ENCODE measurements at places on chromosomes 2 and 18.

GRCh38 chr2:199433204-199433832, 24.4 kb downstream of the SATB2 start:
- DNase-seq: no peak

- DNase-seq: no peak
Measured at GRCh38 chr2:38123911-38124310, 48.0 kb upstream of the CYP1B1 start.

GRCh38 chr18:47274961-47275360, 23.5 kb upstream of the SKOR2 start:
- DNase-seq: no peak

DNA sequence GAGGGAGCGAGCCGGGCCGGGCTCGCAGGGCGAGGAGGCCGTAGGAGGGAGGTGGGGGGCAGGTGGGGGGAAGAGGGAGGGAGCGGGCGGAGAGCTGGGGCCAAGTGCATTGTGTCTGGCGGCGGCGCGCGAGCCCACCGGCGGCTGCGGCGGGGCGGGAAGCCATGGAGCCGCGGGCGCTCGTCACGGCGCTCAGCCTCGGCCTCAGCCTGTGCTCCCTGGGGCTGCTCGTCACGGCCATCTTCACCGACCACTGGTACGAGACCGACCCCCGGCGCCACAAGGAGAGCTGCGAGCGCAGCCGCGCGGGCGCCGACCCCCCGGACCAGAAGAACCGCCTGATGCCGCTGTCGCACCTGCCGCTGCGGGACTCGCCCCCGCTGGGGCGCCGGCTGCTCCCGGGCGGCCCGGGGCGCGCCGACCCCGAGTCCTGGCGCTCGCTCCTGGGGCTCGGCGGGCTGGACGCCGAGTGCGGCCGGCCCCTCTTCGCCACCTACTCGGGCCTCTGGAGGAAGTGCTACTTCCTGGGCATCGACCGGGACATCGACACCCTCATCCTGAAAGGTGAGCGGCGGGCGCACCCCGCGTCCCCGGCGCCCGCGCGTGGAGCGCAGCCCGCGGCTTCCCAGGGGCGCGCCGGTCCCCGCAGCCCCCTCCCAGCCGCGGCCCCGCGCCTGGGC, at the start of gene TMEM178A:
Gene TMEM178A (plus strand): TSS at position 107 of the 680 bp plus-strand sequence. CDS start 58 bp downstream, at position 165.
- no peak for DNase-seq

GRCh38 chr18:34817636-34818035, 107.5 kb downstream of the DTNA start:
- no peak for DNase-seq

DNA sequence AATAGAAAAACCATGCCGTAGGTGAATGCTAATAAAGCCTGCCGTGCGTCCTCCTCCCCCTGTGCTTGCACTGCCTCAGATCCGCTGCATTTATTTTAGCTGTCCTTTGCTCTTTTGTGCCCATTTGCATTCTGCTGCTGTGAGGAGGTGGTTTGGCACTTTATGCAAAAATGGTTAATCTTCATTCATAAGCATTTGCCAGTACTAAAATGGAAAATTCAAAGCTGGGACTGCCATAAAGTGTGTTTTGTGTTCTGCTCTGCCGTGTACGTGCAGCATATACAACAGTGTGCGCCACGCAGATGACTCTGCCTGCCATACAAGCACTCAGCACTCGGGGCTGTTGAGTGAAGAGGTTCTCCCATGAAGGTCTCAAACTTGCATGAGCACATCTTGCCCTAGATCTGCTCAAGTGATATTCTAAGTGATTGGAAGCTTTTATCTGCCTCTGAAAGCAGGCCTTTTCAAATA, 73.6 kb downstream of the SPATS2L start:
- DNase-seq: no peak

DNA sequence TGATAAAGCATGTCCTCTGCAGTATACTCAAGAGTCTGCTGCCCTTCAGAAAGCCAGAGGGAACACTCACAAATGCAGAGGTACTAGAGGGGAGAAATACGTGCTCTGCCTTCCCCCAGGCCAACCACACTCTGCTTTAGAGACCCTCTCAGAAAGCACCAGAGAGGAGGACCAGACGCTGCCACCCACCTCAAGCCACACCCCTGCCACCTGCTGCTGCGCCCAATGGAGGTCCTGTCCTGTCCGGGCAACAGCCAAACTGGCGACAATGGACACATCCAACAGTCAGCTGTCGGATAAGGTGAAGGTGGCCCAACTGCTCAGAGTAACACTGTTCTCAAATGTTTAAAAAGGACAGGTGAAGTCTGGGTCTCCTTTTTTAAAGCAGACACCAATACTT, 44.6 kb downstream of the FAM168B start:
- no peak for DNase-seq

GRCh38 chr2:19504400-19505198, 146.2 kb upstream of the OSR1 start:
- DNase-seq: no peak

DNA sequence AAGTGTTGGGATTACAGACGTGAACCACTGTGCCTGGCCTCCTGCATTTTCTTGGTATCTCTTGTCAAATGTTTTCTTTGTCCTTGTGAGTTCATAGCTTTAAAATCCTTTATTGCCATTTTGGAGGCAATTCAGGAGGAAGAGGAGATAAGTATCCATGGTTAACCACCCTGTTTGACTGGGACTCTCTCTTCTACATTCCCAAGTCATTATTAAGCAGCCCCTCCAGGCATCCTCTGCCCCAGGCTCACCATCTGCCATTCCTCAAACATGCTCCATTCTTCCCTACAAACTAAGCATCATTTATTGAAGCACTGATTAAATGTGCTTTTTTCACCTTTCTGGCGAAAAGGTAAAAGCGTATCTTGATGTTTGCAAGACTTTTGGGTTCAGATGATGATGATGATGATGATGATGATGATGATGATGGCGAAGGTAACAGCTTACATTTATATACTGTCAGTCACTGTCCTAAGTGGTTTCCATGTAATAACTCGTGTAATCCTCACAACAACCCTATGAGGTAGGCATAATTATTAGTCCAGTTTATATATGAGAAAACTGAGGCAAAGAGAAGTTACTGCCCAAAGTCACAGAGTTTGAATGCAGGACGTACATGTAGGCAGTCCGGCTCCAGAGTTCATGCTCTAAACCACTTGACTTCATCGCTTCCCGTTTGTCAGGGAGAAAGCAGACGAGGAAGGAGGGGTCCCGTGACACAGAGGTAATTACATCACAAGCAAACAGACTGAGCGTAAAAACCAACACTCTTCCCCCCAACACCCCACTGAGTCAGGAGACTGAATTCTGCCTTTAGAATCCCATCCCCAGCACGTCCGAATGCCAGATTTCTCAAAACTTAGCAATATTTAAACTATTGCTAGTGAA, 69.7 kb upstream of the ACKR3 start:
- DNase-seq: no peak

GRCh38 chr2:183901931-183902330, 696.4 kb upstream of the ZNF804A start:
- no peak for DNase-seq

- DNase-seq: no peak
Measured at GRCh38 chr2:100955226-100955625, 46.9 kb upstream of the RPL31 start.

GRCh38 chr2:227503433-227504406, 31.8 kb downstream of the AGFG1 start:
- peak; percentile 62 for DNase-seq

DNA sequence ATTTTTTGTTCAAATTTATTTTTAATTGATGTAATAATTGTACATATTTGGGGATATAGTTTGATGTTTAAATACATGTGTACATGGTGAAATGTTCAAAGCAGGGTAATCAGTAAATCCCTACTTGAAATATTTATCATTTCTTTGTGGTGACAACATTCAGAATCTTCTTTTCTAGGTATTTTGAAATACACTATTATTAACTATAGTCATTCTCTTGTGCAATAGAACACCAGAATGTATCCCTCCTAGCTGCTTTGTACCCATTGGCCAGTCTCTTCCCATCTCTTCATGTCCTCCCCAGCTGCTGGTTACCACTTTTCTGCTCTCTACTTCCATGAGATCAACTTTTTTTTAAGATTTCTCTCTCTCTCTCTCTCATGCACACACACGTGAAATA, 126.5 kb downstream of the ZNF407 start:
- DNase-seq: no peak

GRCh38 chr2:6826081-6826913, 39.4 kb downstream of the CMPK2 start:
- no peak for DNase-seq

Measured in HS-27A (cell line).